ENCODE measurements at places on chromosomes 11 and 22.

DNA sequence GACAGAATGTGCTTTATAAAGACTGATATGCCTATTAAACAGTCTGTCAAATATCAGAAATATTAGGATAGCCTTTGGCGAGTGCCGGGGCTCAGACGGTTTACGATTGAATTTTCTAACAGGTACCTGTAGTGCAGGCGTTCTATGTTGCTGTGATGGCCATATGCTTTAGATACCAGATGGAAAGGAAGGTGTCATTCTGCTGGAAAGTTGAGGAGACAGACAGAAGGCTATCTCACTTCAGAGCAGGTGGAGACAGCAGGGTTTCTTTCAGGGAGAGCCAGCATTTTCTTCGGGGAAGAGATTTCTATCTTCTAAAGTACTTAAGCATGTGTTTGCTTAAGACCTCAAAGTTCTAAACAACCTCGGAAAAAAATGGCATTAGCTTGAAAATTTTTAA lies 415.4 kb downstream of the NTM start:
- DNase-seq = no peak

GRCh38 chr11:79285756-79286155 lies 155.1 kb downstream of the TENM4 start:
- no peak for DNase-seq

- no peak for DNase-seq
These were observed 192.1 kb downstream of the IGLL1 start for GRCh38 chr22:23387827-23388516.

DNA sequence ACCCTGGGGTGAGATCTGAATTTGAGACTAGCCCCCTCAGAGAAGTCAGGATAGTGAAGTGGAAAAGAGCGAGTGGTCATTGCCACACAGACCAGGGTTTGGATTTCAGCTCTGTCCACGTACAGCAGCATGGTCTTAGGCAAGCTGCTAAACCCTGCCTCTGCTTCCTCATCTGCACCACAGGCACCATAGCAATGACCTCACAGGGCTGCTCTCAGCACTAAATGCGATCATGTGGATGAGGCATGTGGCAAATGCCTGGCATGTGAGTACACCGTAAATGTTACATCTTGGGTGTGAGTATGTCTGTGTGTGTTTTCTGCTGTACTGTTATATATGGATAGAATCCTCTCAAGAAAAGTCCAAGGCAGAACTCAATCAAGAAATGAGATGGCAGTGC lies 15.8 kb downstream of the NAV2 start:
- DNase-seq = no peak

- no peak for DNase-seq
These were observed 898 bp upstream of the ROBO3 start for GRCh38 chr11:124864176-124864891.

GRCh38 chr11:63564784-63565350 lies 1.7 kb upstream of the PLAAT2 start:
- DNase-seq = no peak

DNA sequence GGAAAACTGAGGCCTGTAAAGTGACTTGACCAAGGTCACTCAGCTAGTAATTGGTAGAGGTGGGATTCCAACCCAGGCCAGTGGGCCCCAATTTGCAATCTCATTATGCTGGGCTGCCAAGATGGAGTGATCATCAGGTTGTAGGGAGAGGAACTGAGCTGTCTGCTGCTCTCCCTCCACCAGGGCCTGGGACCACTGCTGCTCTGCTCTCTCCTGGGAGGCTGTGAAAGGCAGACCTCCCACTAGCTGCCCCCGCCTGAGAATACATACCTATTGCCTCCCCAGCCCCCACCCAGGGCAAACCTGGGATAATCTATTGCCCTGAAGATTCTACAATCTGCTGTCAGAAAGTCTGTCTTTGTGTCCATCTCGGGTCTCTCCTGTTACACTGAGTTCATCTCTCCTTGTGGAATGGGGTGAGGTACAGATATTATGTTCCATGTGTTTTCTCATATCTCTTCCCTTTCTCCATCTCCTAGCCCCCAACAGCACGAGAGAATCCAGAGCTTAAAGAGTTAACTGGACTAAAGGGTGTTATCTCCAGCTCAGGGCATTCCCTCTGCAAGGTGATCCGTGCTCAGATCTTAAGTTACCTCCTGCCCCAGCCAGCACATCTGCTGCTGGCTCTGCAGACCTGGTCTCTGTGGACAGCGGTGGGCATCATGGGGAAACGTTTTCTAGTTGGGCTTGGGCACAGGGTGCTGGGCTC lies 5.6 kb downstream of the NECTIN1 start:
- DNase-seq = no peak

DNA sequence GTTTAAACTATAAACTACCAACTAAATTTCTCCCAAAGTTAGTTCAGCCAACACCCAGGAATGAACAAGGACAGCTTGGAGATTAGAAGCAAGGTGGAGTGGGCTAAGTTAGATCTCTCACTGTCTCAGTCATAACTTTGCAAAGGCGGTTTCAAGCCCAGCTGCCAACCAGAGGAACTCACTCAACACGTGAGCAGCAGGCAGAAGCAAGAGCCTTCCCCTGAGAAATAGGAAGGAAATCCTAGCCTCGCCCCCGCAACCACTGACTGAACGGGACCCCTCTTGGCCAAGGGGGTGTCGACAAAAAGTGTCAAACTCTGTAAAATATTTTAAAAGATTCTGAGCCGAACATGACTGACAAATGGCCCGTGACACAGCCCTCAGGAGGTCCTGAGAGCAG lies 4.4 kb upstream of the KRTAP5-9 start:
- no peak for DNase-seq

- DNase-seq = no peak
These were observed 53.5 kb downstream of the ISX start for GRCh38 chr22:35119494-35119893.

- no peak for DNase-seq
These were observed 12.7 kb downstream of the MRGPRF start for GRCh38 chr11:69000391-69000790.

DNA sequence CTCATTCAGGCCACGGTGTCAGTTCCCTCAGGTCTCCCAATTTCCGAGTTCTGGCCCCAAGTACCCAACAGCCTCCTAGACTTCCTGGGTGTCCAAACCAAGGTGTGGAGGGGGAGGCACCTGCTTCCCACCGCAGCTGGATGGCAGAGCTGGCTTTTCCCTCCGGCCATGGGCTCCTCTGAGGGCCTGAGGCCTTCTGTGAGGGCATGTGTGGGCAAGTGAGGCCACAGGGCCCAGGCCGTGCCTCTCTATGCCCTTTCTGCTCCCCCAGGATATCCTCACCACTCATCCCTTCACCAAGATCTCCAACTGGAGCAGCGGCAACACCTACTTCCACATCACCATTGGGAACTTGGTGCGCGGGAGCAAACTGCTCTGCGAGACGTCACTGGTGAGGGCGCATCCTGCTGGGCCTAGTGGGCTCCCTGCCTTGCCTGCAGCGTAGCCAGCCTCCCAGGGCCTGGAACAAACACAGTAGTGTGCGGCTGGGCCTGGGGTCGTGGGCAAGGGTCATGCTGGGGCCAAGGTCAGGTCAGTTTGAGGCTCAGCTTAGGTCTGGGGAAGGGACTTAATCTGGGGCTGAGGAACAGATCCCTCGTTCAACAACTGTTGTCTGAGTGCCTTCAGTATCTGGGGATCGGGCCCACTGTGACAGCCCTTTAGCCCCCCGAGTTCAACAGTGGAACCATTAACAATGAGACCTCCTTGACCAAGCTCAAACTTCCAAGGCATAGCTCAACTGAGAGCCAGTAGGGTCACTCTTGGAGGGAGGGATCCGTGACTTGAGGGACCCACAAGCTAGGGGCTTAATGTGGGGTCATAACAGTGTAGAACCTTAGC lies 85.8 kb downstream of the MYO7A start:
- DNase-seq = no peak
